ENCODE measurements at places on chromosomes 11 and 22.

DNA sequence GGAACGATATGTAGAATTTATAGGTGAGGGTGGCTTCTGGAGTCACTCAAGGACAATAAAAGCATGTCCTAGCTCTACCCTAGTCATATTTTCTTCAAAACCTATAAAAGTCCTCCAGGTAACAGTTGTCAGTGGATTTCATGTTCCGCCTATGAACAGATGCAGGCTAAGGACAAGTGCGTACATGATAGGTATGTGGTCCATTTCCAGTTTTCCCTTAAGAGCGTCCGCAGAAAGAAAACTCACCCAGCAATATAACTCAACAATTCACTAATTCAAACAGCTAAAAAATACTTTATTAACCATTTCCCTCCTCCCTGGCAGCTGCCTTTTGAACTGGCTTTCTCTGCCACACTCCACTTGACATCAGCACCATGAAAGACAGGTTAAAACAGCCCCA lies 50.2 kb upstream of the CCDC34 start:
- DNase-seq, result no peak

DNA sequence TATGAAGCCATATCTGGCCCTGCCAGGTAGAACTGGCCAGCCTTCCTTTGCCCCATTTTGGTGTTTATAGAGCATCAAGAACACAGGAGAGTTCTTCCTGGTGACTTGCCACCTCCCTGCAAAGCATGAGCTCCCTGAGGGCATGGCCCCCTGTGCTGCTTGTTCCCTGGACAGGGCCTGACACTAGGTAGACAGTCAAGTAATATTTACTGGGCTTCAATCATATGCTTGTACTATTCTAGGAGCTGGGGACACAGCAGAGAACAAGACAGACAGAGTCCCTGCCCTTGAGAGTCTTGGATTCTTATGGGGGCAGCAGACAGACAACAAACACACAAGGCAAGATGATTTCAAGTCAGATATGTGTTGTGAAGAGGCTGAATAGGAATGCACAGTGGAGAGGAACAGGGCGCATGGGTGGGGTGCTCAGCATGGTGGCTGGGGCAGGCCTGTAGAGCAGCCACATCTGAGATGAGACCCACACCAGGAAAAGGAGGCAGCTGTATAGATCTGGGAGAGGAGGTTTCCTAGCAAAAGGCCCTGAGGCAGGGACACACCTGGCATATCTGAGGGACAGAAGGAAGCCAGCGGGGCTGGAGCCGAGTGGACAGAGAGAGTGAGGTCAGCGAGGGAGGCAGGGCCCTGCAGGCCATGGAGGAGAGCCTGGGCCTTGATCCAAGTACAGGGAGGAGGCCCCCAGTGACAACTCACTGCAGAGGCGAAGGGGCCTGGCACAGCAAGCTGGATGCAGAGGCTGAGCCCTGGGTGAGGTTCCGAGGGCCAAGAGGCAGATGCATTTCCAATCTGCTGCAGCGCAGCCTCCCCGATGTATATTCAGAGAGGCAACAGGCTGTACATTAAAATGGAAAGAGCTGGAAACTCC lies 10.2 kb upstream of the CBX6 start:
- DNase-seq, result no peak

- no peak for DNase-seq
Observed at GRCh38 chr11:45984192-45984591, 61.7 kb downstream of the LARGE2 start.

DNA sequence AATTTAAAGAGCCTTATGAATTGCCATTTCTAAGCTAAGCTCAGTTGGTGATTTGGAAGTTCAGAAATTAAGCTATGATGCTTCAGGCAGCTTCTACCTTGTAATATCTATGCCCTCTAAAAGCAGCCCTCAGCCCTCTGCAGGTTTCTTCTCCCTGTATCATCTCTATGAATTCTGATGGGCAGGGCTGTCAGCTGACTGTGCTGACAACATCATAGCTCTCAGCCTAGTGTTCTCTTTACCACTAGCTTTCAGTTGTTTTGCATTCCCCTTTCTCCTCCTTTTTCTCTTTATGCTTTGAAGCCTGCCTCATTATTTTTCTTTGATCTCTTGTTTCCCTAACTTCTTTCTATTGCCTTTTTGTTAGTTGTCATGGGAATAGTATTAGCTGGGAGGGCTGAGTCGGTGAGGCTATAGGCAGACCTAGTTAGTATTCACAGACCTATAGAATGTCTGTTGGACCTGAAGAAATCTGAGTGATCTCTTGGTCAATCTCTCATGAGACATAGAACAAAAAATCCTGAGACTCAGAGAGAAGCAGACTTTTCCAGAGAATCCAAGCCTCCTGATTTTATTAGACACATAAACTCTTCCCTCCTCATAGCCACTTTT lies 535.4 kb downstream of the RAB38 start:
- DNase-seq, result no peak

- no peak for DNase-seq
Observed at GRCh38 chr11:65493367-65494176, 5.3 kb upstream of the MALAT1 start.

DNA sequence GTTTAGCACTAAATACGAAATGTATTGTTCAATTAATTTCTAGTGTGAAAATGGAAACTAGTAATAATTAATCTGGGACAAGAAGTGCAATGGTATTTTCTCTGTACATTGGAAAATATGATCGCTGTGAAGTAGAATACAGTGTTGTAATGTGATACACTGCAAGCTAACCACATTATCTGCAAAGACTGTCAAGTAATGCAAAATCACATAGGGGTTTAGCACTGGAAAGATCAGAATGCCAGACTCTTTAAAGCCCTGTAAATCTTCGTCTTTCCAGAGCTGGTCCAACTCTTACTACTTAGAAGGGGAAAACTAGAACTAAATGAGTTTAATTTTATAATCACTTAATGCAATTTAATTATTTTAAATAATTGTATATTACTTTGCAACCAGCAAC lies 544.5 kb upstream of the ANO3 start:
- no peak for DNase-seq

DNA sequence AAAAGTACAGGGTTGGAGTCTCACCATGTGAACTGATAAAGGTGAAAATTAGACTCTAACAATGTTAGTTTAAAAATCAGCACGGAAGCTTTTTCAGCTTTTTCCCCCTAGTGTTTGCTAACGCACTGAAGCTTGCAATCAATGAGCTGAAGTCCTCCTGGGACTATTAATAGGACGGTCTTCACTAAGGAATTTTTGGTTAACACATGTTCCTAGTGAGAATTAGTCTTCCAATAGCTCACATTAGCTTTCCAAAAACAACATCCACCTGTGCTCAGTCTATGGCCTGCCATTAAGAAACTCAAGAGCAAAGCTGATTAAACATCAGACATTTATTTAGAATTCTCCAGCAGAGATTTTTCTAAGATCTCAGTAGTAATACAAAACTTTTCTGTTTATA lies 26.7 kb upstream of the DDI1 start:
- DNase-seq, result no peak

- no peak for DNase-seq
Observed at GRCh38 chr22:42383287-42383686, 48.9 kb downstream of the NFAM1 start.

DNA sequence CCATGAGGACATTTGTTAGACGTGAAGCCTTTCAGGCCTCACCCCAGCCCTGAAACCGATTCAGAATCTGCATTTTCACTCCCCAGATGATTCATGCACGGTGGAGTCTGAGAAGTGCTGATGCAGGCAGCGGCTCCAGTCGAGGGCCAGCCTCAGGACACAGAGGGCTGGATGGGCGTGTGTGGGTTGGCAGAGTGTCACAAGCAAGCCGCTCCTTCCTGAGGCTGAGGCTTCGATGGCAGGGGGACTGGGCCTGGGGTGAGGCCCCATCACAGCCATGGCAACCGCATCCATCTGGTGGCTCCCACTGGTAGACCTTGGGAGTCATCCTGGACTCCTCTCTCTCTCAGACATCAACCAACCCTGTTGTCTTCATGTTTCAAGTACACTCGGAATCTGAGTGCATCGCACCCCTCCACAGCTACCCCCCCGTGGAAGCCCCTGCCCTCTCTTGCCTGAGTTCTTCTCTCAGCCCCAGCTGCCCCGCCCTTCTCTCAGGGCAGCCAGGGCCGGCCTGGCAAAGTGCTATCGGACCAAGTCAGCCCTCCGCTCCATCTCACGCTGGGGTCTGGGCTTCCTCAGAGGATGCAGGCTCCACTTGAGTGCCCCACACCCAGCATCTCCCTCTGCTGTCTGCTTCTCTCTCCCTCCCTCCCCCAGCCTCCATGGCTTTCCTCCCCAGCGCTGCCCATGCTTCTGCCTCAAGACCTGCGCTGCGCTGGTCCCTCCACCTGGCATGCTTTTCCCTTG lies 10.6 kb downstream of the KCNC1 start:
- no peak for DNase-seq

DNA sequence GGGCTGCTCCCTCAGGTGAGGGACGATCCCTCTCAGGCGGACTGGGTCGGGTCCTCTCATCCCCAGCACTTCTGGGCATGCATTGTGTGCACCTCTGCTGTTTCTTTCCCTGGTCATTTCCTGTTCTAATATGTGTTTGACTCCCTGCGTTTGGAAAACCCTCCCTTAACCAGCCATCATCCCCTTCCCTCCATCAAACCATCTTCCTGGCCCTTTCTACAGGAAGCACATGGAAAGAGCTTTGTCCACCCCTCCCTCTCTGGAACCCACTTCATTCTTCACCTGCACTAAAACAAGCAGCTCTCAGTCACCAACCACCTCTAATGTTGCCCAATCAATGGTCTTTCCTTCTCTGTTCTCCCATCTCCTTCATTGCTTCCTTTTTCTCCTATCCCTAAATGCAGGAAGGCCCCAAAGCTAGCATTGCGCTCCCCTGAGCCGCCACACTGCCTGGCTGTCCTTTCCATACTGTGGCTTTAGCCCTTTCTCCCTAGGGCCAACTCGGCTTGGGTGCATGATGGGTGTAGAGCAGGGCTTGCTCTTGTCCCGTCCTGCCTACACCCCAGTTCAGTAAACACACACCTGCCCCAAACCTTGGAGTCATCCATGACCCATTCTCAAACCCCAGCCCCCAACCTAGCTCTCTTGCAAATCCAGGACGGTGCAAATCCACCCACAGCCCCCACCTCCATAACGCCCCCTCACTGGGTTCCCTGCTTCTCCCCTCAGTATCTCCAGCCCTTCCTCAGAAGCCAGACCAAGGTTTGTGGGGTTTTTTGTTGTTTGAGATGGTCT lies 5.4 kb upstream of the GAS2L1 start:
- DNase-seq, result no peak

- no peak for DNase-seq
Observed at GRCh38 chr22:23781511-23782183, 5.1 kb upstream of the SMARCB1 start.

- DNase-seq, result no peak
Observed at GRCh38 chr11:110059706-110060463, 33.3 kb upstream of the ZC3H12C start.

GRCh38 chr11:111586388-111586831 lies 15.8 kb upstream of the SIK2 start:
- no peak for DNase-seq

GRCh38 chr22:27153386-27153785 lies 496.0 kb downstream of the MIAT start:
- no peak for DNase-seq

DNA sequence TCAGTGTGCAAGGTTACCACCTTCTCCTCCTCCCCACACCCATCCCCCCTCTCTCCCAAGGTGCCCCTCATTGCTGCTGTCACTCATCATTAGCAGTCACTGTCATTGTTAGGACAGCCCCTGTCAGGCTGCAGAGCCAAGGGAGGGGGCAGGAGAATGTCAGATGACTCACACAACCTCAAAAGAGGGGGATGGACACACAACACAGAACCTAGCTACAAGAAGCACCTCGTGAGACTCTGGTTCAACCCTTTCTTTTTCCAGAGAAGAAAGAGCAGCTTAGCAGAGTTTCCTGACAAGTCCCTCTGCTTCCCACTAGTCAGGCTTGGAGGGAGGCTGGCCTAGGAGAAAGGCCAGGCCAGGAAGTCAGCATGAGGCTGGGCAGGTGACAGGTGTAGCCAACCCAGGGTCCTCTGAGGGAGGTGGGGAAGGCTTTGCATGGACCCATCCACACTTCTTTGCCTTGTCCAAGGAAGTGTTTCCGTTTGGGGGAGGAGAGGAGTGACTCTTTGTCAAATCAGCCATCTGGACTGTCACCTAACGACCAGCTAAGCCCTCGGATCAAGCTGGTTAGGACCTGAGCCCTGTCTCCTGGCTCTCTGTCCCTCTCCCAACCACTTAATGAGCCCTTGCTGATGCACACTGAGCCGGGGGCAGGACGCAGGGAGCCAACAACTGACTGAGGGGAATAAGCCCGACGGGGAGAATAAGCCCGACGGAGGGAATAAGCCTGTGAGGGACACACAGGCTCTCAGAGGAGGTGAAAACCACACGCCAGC lies 18.3 kb downstream of the ADORA2A start:
- no peak for DNase-seq

DNA sequence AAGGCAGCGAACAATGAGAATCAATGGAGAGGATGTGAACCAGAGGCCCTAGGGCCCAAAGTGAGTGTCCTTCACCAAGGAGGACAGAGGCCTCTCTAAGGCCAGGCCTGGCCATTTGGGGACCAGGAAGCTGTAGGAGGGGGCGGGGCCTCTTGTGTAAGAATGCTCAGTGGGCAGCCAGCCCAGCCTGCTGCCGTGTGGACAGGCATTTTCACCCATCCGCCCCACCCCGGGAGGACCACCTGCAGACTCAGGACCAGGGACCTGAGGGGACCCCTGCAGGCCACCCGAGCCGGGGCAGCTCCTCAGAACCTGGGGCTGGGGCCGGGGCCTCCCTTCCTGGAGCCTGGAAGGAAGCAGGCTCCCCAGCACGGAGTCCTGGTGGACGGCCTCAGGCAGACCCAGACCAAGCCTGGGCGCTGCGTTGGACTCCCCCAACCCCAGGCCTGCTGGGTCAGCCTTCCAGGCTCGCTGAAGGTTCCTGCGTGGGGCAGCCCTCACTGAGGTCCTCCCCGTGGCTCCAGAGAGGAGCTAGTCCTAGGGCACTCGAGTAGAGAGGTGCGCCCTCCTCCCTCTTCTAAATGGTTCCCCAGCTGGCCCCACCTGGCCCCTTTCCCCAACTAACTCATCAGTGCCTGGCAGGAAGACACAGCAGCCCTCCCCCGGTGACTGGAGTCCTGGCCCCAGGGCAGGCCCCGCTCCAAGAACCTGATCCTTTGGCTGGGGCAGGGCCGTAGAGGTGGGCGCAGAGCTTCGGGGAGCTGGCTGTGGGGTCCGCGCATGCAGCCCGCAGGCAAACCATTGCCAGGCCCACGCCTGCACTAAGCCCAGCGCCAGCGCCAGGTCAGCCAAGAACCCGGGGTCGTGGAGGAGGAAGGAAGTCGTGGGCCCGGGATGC lies 1.5 kb upstream of the TRABD start:
- no peak for DNase-seq
